ENCODE measurements at places on chromosomes 3 and 15. TPM values are rescaled to one million over a fixed set of nuclear protein-coding genes. Genes with fewer than 3 reads are reported as not detected.

The PLAAT1 gene
- total RNA-seq: 0.47 TPM

The VGLL4 gene
- 24.9 TPM for total RNA-seq

The RBP2 gene
- total RNA-seq: not detected

The COL7A1 gene
- total RNA-seq: 3.2 TPM

The TM4SF18 gene
- not detected for total RNA-seq

The SEMA6D gene
- not detected for total RNA-seq

The GRK7 gene
- total RNA-seq: not detected

GRCh38 chr3:126053513-126053912 lies 30.4 kb downstream of the SLC41A3 start:
- DNase-seq: no peak

DNA sequence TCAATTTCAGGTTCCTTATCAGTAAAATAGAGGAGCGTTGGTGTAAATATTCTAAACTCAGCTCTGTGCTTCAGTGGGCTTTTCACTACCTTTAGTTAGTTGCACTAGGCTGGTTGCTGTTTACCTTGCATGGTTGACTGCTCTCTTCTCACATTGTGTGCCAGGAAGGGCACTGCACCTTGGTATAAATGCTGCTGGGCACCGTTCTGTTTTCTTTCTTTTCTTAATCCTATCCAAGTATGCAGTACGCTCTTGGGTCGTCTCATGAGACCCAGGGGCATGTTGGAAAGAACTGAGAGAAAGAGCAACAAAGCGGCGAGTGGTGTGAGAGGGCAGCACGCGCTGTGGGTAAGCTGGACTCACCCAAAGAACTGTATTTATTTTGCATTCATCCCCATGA lies 22.4 kb downstream of the KCNMB2 start:
- DNase-seq: no peak

DNA sequence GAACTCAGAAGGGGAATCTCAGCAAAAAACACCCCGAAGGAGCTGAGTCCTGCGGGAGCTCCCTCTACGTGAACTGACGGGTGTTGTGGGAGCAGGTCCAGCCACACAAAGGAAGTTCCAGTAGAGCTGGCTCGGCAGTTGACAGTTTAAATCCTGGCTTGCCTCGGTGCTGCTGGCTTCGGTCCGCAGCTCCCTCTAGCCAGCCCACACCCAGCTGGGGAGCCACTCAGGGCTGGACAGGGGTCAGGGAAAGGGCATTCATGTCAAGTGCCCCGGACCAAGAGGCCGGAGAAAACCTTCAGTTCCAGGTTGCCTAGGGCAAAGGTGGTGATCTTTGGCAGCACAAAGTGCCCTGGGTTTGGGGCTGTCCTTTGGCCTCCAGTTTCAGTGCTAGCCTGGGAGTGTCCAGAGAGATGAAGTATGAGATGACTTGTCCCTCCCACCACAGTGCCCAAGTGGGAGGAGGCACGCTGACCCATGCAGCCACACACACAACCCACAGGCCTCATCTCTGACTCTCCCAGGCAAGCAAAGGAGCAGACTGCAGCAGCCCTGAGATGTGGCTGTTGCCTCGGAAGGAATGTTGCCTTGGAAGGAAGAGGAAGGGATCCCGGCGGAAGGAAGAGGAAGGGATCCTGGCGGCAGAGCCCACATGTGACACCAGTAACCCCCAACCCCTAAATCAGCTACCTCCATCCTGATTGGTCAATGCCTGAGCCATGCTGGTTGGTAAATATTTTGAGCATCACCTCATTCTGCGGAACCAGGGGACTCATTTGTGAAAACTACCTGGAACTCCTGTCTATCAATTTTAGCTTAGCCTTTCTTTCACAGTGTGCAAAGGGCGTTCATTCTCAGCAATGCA lies 13.9 kb upstream of the ANPEP start:
- DNase-seq: no peak

DNA sequence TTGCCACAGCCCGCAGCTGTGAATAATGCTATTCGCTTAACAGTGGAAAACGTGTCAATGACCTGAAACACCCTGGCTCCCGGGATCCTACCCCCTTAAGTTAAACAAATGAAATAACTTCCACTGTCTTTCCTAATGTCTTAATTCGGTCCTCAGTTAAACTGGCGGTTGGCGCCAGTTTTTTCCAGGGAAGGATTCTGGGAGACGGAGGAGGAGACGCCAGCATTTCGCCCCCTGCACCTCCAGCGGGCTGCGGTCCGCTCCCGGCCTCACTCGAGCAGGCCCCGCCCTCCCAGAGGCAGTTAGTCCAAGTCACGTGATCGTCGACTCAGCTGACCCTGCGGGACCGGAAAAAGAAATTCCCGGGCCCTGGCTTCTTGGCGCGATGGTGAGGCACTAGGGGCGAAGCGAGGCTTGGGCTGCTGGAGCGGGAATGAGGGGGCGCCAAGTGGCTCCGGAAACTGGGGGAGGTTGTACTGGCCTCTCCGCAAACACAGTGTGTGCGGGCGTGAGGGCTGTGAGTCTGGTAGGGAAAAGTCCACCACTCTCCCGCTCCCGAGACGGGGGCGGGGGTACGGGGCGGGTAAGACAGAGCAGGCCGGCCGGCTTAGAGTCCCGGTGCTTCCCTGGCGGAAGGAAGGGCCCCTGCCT lies at the start of gene COMMD4:
COMMD4 (plus strand) TSS at position 359 of the 651 bp plus-strand sequence; CDS start at position 386, 27 bp downstream.
- peak; percentile 90 for DNase-seq

GRCh38 chr3:100069472-100069871 lies 44.8 kb downstream of the FILIP1L start:
- no peak for DNase-seq

DNA sequence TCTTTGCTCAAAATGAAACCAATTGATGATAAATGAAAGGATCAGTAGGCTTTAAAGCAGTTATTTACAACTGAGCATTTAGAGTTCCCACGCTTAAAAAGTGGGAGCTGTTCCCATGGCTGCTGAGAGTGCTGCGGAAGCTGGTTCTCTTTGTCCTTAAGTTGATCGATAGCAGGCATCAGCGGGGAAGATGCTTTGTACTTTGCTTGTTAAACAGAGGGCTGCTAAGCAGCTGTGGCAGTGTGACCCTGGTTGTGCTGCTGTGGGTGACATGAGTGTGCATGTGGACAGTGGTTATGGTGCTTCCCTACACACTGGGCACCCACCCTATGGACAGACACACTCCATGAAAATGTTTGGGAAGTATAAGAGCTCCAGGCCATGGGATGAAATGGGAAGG lies 96.3 kb downstream of the PTPRG start:
- DNase-seq: no peak

DNA sequence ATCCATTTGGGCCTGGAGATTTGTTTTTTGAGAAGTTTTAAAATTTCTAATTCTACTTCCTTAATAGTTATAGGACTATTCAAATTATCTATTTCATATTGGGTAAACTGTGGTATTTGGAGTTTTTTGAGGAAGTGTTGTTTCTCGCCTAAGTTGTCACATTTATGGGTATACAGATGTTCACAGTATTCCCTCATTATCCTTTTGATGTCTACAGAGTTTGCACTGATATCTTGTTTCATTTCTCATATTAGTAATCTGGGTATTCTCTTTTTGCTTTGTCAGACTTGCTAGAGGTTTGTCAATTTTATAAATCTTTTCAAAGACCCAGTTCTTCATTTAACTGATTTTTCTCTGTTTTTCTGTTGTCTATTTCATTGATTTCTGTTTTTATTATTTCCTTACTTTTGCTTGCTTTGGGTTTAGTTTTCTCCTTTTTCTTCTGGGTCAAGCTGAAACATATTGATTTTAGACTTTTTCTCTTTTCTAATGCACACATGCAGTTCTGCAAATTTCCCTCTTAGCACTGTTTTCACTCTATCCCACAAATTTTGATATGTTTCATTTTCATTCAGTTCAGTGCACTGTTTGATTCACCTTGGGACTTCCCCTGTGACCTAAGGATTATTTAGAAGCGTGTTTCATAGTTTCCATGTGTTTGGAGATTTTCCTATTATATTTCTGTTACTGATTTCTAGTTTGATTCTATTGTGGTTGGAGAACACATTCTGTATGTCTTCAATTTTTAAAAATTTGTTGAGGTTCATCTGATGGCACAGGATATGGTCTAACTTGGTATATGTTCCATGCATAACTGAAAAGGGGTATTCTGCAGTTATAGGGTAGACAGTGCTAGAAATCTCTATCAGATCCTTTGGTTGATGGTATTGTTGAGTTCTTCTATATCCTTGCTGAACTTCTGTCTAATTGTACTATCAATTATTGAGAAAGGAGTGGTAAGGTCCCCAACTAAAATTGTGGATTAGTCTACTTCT lies 79.6 kb downstream of the SUMF1 start:
- no peak for DNase-seq

GRCh38 chr3:42898896-42899675 lies 6.9 kb upstream of the ZNF662 start:
- DNase-seq: no peak

GRCh38 chr15:66578286-66578875 lies 12.6 kb upstream of the LCTL start:
- DNase-seq: no peak

- DNase-seq: no peak
These were observed 104.8 kb downstream of the TMEM266 start for GRCh38 chr15:76164602-76165001.
